ENCODE measurements at places on chromosomes 7 and 10. TPM values are rescaled to one million over a fixed set of nuclear protein-coding genes. Genes with fewer than 3 reads are reported as not detected.

Gene EPHB4
- not detected for polyA plus RNA-seq

Gene FOXI2
- not detected for polyA plus RNA-seq

DNA sequence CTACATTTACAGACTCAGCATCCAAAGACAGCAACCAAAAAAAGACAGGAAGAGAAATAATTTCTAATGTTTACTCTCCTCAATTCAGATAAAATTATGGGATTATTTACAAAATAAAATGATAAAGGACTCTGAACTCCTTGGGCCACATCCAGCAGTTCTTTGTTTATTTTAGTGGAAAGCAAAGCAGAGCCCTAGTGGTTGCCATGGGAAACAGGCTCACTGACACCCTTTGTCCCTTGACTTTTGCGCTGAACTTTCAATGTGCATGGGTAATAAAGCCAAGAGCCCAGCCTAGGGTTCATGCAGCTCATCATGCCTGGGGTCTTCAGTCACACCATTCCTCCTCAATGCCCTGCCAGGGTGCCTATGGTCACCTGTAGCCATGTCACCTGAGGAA lies 442.6 kb upstream of the IGFBP3 start:
- no peak for DNase-seq

Gene CCDC3
- not detected for polyA plus RNA-seq

Gene FAM53B
- 7.4 TPM for polyA plus RNA-seq

DNA sequence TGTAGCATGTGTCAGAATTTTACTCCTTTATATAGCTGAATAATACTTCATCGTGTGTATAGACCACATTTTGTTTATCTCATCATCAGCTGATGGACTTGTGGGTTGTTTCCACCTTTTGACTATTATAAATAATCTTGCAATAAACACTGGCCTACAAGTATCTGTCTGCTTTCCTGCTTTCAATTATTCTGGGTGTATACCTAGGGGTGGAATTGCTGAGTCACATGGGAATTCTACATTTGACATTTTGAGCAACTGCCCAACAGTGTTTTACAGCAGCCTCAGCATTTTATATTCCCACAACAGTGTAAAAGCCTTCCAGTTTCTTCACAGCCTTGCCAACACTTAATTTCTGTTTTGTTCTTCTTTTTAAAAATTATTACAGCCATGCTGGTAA lies 200.3 kb upstream of the PRSS1 start:
- no peak for DNase-seq

All from GM12878 (cell line).